ENCODE measurements at places on chromosomes 6 and 20.

DNA sequence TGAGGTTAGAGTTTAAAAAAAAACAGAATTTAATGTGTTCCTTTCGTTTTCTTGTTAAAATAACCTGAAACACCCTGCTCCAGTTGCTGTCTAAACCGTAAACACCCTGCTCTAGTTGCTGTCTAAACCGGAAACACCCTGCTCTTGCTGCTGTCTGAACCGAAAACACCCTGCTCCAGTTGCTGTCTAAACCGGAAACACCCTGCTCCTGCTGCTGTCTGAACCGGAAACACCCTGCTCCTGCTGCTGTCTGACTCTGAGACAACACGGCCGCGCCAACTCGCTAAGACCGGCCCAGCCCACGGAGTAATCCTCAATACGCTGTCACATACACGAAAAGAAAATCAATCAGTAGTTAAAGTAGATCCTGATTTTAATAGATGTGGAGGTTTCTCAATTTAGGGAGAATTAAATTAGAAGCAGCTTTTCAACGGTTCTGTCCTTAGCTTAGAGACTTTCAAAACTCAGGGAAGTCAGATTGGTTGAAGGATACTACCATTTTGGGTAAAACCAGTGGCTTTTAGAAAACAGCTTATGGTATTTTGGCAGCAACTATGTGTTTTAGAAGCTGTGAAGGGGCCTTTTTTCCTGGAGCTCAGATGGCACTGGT is 98.3 kb downstream of the RAMACL start:
- peak; percentile 65 for DNase-seq

DNA sequence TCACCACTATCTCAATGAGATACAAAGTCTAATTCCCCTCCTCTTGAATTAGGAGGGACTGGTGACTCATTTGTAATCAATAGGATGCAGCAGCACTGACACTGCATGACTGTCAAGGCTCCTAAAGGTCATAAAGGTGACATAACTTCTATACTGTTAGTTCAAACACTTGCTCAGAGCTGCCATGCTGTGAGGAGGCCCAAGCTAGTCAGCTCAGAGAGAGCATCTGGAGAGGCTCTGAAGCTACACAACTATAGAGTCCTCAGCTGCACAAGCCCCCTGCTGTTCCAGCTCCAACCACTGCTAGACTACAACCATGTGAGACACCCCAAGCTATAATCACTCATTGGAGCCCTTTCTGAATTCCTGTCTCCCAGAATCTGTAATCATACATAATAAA is 17.0 kb upstream of the HEY2 start:
- DNase-seq = no peak

DNA sequence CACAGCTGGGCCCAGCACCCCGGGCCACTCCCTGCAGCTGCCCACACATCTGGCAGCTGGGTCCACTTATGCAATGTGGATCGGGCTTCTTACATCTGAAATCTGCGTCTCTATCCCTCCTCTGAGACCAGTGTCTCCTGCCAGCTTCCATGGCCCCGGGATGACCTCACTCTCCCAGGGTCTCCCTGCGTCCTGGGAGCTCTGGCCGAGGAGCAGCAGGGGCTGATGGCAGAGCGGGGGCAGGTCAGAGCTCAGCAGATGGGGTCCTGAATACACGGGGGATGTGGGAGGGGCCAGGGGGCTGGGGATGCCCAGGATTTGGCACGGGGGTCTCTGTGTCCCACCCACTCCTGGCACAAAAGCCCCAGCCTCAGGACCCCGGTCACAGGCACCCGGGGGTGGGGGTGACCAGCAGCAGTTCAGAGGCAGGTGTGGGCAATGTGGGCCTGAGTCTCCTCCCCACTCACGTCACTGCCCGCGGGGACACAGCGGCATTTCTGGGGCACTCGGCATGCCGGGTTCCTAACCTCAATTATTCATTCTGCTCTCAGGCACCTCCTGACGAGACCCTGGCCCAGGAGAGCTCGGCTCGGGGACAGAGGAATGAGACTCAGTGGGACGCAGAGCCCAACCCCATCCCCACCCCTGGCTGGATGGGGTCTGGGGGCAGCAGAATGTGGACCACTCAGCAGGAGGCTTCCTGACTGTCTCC is 16.4 kb downstream of the CHRNA4 start:
- DNase-seq = no peak

DNA sequence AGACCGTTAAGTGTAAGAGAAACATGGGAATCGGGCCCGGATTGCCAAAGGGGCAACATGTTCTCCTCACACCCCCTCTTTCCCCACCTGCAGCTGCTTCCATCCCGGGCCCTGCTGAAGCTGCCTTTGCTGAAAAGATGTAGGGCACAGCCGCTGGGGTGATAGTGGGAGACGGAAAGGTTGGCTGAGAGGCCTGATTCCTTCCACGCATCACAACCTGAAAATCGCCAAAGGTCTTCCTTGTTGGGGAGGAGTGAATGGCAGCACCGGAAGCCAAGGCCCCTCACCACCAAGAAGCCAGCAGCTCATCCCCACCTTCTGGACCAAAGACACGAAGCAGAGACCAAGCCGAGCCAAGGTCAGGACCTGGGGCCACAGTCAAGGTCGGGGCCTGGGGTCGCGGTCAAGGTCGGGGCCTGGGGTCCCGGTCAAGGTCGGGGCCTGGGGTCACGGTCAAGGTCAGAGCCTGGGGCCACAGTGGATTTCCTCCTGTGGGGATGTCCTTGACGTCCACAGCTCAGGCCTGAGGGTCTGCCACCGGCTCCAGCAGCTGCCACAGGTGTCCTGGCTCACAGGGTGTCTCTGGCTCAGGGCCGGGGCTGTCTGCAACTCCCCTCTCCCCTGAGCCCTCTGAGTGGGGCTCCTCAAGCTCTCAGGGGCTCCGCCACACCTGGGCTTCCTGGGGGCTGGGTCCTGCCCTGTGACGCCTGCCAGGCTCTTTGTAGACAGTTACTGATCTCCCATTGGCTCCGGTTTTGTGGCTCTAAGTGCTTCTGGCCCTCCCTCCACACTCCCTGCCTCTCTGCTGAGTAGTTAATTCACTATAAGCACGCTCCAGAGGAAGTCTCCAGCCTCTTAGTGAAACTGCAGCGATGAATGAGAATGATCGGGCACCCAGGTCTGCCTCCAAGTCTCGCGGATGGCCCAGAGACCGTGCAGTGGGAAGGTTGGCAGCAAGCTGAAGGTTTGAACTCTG is 5.5 kb upstream of the CHRNA4 start:
- no peak for DNase-seq

DNA sequence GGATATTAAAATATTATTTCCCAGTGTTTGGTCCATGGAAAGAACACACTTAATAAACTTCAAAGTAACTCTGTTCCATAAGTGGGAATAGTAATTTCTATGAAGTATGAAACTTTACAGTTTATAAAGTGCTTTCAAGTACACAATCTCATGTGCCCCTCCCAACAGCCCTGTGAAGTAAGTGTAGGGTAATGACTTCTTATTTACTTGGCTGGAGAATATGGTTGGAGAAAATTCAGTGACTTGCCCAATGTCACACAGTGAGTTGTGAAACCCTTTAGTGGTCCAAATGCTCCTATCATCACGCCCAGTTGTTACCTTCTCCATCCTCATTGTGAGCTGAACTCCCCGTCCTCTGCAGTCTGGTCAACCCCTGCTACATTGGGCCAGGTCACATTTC is 141.2 kb downstream of the PDE7B start:
- no peak for DNase-seq

DNA sequence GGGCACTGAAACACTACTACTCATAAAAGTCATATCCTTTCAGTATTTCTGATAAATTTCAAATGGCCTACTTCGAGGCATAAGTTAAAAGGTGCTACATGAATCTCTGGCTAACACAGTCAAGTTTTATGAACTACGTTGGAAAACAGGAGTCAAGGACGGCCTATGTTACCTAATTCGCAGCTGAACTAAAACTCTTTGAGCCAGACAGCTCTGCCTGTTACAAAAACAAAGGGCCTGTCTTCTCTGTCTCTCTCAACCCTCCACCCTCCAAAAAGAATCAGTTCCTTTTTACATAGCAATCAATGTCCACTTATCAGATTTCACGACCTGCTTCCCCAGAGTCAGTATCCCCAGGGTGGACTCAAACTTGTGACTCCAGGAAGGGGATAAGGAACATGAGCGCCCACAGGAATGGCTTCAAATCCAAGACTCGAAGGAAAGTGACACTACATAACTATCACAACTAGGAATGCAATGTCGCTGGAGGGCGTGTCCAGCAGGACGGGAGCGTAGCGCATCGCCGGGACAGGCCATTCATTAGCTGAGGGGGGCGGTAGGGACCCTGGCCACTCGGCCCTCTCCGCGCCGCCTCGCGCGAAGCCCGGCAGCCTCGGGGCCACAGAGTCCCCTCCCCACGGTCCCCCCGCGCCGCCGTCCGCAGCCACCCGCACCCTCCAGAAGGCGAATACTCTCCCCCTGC is 591 bp downstream of the IBTK start:
- no peak for DNase-seq

DNA sequence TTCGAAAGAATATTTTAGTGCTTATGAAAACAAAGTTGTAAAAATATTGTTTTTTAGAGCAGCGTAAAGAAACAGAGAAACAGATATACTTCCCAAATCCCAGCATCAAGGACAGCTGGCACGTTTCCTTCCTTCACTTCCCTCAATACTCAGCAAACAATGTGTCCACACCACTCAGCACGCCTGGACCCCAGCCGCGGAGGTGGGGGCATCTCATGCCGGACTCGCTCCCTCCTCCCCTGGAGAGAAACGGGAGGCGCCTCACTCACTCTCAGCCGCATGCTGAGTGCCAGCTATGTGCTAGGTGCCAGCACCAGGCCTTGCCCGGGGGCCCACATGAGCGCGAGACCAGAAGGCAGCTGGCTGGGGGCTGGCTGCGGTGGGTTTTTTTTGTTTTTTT is 34.7 kb downstream of the SLC2A4RG start:
- DNase-seq = no peak

GRCh38 chr6:16450285-16450684 is 211.9 kb downstream of the GMPR start:
- DNase-seq = no peak

DNA sequence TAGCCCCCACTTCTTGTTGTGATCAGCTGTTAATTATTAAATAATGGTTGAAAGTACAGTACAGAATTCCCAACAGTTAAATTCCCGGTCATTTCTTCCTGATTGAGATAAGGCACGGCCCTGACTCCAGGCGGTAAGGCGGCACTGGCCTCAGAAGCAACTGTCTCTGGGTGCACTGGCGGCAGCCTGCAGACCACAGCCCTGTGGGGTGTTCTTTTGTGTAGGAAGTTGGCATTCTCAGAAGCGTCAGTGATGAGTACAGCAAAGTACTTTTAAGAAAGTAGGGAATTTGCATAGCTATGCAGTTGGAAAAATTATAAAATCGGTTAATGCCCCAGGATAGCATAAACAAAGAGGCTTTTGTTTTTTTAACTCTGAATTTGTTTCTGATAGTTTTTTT is 50.5 kb downstream of the SAMD5 start:
- DNase-seq = no peak

DNA sequence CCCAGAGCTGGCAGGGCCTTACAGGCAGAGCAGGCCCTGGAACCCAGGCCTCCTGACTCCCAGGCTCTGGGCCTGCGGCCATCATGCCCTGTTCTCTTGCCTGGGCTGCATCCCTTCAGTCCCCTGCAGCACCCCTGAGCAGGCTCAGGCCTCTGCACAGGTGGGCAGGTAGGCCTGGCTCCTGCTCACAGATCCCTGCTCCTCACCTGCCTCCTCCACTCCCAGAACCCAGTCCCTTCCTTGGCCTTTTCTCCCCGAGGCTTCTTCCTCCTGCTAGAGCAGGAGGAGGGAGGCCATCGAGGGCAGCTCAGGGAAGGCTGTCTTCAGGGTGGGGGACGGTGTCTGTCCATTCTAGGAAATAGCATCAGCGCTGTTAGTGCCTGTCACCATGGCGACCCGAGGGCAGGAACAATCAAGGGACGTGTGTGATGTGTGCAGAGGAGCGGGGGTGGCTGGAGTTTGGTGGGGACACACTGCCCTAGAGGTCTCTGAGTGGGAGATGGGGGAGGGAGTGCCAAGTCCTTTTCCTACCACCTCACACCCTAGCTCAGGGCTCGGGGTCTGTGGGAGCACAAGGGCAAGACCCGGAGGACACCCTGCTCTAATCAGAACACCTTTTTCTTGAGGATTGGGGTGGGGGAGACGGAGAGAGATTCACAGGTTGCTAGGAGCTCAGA is 26.6 kb downstream of the GLP1R start:
- no peak for DNase-seq

DNA sequence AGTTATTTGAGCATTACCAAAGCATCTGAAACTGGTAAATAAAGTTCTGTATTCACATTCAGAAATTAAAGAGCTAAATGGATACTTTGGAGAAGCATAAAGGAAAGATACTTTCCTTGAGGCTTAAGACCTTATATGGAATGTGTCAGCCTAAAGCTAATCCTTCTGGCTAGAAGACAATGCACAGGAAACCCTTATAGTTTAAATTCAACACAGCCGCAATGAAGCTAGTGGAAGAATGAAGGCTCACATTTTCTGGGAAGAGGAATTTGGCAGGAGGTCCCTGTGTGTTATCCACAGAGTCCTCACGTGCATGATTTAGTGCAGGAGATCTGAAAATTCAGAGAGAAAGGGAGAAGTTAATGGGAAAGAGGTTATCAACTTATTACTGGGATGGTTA is 21.5 kb upstream of the CHD6 start:
- no peak for DNase-seq

- no peak for DNase-seq
These were observed 94.6 kb downstream of the BANF2 start for GRCh38 chr20:17794400-17794799.

DNA sequence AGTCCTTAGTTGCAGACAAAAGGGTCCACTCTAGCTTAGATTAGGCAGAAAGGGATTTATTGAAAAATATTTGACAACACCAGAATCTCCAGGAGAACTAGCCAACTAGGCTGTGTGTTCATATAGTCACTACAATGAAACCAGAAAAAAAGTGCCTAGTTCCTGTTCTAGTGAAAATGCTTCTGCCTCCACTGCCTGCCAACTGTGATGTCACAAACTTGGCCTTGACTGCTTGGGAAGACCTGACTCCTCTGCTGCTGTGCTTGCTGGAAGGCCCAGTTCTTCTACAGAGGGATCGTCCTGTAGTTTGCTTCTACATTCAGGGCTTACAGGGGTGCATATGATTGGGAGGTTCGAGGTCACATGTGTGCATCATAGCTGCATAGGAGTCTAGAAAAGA is 40.3 kb upstream of the XRN2 start:
- DNase-seq = no peak

DNA sequence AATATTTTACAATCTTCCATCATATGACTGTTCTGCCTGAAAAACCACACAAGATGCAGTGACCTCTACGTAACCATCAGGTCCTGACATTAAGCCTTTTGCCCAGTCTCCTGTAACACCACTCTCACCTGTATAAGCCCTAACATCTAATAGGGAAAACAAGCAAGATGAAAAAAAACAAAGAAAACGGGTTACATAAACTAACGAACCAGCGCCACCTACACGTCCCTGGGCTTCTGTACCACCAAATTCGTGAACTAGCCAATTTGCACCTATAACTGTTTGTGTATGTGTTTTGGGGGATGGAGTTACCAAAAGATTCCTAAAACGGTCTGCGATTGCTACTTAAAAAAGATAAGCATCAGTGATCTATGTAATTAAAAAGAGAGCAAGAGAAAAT is 70.2 kb downstream of the BLOC1S5 start:
- no peak for DNase-seq

GRCh38 chr6:52499681-52500236 is 77.1 kb downstream of the TRAM2 start:
- no peak for DNase-seq

Measured in activated CD4-positive, CD25-positive, alpha-beta regulatory T cell (primary cell).